Ascending aorta (tissue), 2 donors: ENCODE measurements at places on chromosomes 7 and 10. TPM values are rescaled to one million over a fixed set of nuclear protein-coding genes. Genes with fewer than 3 reads are reported as not detected.

ITPRID1 gene
- not detected for total RNA-seq

DNA sequence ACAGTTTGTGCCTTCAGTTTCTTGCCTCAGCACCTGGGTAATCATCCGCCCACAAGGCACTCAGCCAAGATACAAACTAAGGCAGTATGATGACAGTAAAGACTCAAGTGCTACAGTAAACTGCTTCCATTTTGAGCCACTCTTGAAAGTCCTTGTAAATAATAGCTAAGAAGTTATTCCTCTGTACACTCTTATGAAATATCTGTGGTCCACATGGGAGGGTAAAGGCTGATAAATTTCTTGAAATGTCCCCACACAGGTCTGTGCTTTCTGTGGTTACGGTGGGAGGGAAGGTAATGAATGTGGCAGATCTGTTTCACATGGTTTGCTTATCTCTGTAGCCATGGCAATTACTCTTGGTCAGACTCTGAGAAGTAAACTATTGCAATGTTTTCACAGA is 551.0 kb upstream of the ZWINT start:
- DNase-seq = no peak

- DNase-seq = no peak
Observed at GRCh38 chr10:62333135-62333889, 40.9 kb upstream of the ZNF365 start.

ETV1 gene
- 5.3 TPM for total RNA-seq

DNA sequence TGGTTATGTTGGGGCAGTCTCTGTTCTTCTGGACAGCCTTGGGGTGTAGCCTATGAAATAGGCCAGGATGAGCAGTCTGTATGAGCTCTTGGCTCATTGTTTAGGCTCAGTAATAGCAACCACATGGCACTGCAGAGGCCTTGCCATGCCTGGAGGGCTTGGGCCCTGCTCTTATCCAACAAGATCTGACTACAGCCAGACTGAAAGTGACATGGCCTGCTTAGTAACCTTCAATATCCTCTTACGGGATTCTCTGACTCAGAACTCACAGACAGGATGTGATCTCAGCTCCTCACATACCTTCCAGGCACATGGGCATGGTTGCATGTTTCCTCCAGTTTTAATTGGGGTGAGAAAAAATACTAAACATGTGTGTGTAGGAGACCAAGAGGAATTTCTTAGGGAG is 289.3 kb downstream of the PTEN start:
- peak; percentile 74 for DNase-seq
